Inflammatory macrophage treated with lipopolysaccharide for 1 hour (primary cell): ENCODE measurements at places on chromosomes 6 and 20.

DNA sequence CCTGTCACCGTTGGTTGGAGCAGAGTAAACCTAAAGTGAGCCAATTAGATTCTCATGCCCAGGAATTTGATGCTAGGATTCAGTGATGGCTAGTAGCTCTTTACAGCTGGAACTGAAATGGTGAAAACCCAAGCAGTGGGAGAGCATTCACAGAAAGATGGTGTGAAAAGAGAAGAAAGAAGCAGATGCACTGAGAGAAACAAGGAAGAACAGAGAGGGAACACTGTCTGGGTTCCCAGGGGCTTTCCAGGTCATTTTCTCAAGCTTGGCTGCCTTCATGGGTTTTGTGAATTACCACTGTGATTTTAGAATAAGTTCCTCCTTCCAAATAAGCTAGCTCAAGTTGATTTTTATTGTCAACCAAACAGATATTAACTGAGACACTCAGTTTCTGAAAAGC lies 104.1 kb upstream of the AKIRIN2 start:
- DNase-seq, result peak; percentile 32

- DNase-seq, result peak; percentile 21
Observed at GRCh38 chr6:117498159-117498558, 15.7 kb downstream of the DCBLD1 start.

DNA sequence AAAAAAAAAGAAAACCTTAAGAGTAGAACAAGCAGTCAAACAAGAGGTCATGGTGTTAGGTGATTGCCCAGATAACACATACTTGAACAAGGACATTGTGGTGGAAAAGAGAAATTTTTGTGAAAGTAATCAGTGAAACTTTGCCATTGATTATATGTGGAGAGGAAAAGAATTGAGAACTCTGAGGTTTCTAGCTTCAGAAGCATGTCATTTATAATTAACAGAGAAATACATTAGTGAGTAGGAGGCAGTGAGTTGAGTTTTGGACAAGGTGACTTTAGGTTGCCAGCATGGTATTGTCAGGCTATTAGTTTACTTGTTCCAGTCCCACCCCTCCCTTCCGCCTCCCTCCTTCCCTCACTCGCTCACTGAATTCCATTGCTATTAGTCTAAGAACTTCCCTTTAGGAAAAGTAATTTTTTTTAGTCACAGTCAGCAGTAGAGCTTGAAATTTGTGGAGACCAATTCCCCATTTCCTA lies 17.2 kb downstream of the TAB2 start:
- DNase-seq, result no peak

- no peak for DNase-seq
Observed at GRCh38 chr6:24031496-24031895, 94.5 kb upstream of the NRSN1 start.

DNA sequence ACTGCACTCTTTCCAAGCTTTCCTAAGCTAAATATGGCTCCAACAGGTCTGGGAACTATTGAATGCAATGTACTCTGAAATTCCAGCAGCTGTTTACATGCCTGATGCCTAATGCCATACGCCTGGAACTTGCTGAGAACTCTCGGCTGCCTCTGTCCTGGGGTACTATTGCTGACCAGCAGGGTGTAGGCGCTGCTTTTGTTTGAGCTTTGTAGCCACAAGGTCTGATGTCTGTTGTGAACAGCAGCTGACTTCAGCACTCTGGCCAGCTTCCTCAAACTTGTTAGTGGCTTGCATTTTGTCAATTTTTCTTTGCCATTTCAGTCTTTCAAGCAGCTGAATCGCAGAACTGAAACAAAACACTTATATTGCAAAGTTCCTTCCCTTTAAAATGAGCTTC lies 26.7 kb downstream of the SAYSD1 start:
- DNase-seq, result no peak

DNA sequence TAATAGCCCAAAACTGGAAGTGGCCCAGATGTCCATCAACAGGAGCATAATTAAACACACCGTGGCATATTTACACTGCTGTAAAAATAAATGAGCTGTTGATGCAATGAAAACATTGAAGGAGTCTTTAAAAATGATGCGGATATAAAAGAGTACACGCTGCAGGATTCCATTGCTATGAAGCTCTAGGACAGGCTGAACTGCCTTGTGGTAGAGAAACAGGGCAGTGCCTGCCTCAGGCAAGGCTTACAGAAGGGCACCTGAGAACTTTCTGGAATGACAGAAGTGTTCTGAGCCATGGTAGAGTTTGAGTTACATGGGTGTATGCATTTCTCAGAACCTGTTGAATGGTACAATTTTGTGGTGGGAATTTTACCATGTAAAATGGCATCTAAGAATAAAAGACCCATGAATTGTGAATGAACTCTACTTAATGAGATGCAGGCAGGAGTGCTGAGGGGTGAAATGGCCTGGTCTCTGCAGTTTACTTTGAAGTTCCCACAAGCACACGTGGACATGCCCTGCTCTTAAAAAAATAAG lies 45.3 kb upstream of the RIN2 start:
- DNase-seq, result no peak
